ENCODE measurements at places on chromosomes 2 and 18.
A peak's percentile ranks its signal among the peaks of the same experiment; 100 is the strongest.

DNA sequence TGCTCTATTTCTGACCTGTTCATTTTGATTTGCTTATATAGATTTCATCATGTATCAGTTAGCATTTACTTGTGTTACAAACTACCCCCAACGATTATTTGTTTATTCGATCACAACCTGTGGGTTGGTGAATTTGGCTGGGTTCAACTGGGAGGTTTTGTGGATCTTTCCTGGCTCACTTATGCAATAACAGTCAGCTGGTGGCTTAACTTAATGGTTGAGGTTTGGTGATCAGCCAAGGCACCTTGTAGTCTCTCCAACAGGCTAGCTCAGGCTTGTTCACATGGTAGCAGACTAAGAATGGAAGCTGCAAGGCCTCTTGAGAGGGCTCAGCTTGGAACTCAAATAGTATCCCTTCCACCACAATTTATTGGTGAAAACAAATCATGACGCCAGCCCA, 5.4 kb upstream of the PUM2 start:
- peak; percentile 97 for DNase-seq

GRCh38 chr2:235555371-235555770, 61.5 kb downstream of the AGAP1 start:
- no peak for DNase-seq

GRCh38 chr2:170845343-170845742, 28.7 kb downstream of the GAD1 start:
- no peak for DNase-seq

DNA sequence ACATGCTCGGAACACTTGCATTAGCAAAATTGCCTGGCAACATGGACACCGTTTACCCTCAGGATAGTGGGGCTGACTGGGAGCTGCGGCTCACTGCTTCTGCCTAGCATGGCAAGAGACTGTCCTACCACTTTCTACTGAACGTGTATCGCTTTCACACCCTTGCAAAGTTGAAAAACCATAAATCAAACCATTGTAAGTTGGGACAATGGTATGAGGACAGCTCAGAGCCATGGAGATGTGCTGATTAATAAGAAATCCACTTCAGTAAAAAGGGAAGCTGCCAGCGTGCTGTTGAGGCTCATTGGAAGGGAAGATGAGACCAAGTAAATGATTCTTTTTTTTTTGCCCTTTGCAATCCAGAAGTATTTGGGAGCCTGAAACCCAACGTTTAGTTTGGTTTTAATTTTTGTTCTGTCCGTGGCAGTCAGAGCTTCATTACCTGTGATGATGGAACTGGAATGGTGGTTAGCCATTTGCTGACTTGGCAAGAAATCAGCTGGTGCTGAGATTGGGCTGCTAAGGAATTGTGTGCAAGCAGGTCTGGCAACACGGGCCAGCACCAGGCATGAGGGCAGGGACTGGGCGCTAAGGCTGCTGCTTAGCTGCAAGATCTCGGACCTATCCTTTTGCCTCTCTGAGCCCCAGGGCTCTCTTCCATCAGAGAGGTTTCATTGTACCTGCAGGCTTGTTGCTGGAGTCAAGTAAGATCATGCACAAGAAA, 75.5 kb upstream of the HS6ST1 start:
- DNase-seq = no peak

GRCh38 chr2:158904627-158905177, 63.7 kb upstream of the TANC1 start:
- DNase-seq = no peak

- no peak for DNase-seq
Observed at GRCh38 chr2:197577446-197577845, 61.6 kb downstream of the MOB4 start.

- no peak for DNase-seq
Observed at GRCh38 chr2:55009277-55010060, 40.8 kb downstream of the RTN4 start.

DNA sequence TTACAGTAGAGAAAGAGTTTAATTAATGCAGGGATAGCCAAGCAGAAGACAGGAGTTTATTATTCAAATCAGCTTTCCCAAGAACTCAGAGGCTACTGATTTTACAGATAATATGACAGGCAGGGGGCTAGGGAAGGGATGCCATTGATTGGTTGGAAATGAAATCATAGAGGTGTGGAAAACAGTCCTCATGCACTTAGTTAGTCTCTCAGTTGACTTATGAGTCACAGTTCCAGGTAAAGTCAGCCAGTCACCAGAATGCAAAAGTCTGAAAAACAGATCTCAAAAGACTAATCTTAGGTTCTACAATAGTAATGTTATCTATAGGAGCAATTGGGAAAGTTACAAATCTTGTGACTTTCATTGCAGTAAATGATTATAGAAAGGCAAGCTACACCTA, 676.4 kb upstream of the CHAC2 start:
- DNase-seq = no peak
